ENCODE measurements at places on chromosomes 5 and 9. TPM values are rescaled to one million over a fixed set of nuclear protein-coding genes. Genes with fewer than 3 reads are reported as not detected.

GRCh38 chr5:141135030-141135717, at the start of gene PCDHB5:
Gene PCDHB5, plus strand, starts transcription at chr5:141135206. Its CDS starts 229 bp downstream, at chr5:141135435.
- DNase-seq = no peak

- DNase-seq = peak; percentile 80
These were observed 20.2 kb downstream of the SIL1 start for GRCh38 chr5:139177809-139178588.

GRCh38 chr5:172553167-172553566, 87.9 kb upstream of the NEURL1B start:
- DNase-seq = no peak

GRCh38 chr5:167317884-167318283, 973.6 kb upstream of the WWC1 start:
- DNase-seq = no peak

DNA sequence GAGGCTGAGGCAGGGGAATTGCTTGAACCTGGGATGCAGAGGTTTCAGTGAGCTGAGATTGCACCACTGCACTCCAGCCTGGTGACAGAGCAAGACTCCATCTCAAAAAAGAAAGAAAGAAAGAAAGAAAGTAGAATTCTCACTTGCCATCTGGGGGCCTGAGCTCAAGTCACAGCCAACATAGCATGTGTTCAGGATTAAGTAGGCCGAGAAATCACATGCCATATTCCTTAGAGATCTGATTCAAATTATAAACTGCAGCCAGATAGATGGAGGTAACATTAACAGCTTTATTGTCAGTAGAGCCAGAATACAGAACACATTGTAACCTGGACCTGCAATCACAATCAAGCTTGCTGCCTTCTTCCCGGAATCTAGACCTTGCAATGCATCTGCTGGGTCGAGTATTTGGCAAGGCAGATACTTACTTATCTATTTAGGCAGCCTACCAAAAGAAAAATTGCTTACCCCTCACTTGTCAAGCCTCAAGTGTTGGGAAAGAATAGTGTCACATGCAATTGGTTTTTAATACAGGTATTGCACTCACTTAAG, 173.7 kb downstream of the CPLANE1 start:
- DNase-seq = no peak

GRCh38 chr5:135834639-135835529, at the start of gene SLC25A48:
Gene SLC25A48, plus strand, starts transcription at chr5:135834663. Its CDS starts 185 bp downstream, at chr5:135834848.
- peak; percentile 71 for DNase-seq

DNA sequence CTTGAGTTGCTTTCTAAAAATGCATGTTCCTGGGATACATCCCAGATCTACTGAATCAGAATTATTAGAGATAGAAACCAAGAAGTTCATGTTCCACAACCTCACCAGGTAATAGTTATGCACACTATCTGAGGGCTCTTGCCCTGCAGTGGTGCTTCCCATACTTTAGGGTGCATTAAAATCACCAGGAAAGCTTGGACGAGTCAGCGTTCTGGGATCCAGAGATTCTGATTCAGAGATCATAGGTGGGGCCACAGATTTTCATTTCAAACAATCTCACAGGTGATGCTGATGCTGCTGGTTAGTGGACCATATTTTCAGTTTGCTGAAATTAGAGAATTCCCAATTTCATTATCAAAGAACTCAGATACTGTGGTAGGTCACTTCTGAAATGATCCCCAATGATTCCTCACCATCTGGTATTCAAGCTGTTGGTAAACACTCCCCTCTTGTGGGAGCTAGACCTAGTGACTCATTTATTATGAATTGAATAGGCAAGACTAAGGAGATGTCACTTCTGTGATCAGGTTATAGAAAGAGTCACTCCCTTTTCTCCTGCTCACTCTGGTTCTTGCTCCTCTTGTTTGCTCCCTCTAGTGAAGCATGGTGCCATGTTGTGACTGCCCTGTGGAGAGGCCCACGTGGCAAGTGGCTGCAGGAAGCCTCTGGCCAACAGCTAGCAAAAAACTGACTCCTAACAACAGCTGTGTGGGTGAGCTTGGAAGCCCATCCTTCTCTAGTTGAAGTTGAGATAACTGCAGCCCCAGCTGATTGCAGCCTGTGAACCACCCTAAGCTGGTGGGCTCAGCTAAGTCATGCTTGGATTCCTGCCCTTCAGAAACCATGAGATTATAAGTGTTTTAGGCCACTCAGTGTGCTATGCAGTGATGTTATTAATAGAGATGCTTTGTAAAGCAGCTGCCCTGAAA, 59.8 kb downstream of the SH3TC2 start:
- no peak for DNase-seq

GRCh38 chr5:11157132-11157531, 396.1 kb upstream of the DAP start:
- no peak for DNase-seq

- DNase-seq = no peak
These were observed 764 bp downstream of the ANKRA2 start for GRCh38 chr5:73564675-73565074.

DNA sequence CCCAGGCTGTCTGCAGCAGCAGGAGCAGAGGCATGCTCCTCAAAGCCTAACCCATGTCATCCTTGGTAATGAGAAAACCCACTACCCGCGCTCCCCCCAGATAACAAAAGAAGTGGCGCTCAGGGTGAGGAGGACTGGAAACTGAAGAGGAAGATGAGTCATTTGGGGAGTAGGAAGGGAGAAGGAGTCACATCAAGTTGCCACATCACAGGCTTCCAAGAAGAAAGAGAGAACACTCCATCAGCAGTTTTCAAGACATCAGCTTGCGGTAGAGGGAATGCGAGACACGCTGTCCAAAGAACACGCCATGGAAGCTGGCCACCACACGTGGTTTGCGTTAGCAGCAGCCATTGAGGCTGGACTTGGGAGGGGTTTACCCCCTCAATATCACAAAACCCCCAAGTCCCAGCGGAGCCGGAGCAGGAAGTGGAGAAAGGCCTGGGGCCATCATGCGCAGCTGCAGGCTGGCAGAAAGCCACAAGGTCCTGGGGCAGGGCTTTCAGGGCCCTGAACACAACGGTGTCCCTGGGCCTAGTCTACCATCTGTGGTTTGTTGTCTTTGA, 41.5 kb downstream of the SH3PXD2B start:
- DNase-seq = peak; percentile 64

GRCh38 chr5:137440795-137441194, 58.3 kb downstream of the SPOCK1 start:
- DNase-seq = no peak

GRCh38 chr5:55467862-55468551, 66.8 kb downstream of the PLPP1 start:
- DNase-seq = no peak

- DNase-seq = no peak
These were observed 120.1 kb upstream of the MYO10 start for GRCh38 chr5:17056141-17056631.

DNA sequence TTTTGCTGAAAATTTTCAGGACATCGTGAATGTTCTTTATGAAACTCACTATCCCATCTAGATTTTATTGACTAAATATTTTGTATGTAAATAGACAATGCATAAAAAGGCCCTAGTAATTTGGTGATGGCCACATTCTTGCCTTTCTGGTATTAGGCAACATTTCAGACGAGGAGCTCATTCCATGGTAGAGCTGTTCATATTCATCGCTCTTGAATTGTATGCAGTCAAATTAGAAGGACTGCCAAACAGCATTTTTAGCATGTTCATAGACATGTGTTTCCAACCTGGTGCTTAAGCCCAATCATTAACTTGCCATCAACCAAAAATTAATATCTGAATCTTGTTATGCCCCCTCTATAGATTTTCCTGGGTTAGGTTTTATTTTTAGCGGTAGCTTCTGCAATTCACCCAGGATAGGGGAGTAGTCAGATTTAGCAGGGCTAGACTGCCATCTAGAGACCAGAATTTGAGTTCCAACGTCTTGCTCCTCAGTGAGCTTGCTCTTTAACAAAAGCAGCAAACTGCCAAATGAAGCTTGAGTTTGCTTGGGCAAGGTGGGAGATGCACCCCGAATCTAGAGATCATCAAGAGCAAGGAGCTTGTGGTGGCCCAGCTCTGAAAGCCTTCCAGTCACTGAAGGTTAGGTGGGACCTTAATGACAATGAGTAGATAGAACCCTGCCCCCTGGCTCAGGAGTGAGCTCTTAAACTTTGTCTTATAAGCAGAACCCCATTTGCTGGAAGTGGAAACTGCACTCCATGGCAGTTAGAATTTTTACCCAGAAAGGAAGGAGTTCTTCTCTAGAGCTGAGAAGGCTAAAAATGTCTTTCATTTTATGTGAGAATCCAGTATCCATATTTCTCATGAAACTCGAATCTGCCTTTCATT, 456.2 kb downstream of the RASEF start:
- DNase-seq = no peak

DNA sequence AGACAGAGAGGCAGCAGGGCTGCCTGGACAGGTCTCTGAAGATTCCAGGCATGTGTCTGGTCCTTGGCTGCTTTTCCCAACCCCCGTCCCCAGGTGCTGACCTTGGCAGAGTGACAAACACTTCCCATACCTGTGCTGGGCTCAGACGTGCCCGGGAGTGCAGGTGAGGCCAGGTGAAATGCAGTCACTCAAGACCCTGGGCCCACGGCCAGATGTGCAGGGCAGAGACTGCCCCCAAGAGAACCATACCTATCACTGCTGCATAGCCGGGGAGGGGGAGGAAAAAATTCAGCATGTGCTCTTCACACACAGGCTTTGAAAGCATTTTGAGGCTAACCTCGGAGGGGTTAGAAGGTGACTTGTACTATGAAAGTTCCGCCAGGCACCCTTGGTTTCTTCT, 22.6 kb downstream of the CCNJL start:
- DNase-seq = no peak

DNA sequence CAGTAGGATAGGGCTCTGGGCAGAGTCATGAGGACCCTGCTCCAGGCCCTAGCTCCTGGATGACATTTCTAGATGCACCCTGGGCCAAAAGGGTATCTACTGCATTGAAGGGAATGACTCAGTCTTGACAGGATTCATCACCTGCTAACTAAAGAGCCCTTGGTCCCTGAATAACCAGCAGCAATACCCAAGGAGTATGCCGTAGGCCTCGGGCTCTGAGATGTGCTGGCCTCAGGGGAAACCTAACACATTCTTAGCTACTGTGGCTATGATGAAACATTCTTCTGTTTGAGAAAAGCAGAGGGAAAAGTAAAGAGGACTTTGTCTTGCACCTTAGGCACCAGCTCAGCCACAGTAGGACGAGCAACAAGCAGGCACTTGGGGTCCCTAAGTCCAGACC, 89.5 kb upstream of the SLC1A1 start:
- DNase-seq = no peak

- DNase-seq = no peak
These were observed 17.0 kb downstream of the LHX3 start for GRCh38 chr9:136187683-136188586.

DNA sequence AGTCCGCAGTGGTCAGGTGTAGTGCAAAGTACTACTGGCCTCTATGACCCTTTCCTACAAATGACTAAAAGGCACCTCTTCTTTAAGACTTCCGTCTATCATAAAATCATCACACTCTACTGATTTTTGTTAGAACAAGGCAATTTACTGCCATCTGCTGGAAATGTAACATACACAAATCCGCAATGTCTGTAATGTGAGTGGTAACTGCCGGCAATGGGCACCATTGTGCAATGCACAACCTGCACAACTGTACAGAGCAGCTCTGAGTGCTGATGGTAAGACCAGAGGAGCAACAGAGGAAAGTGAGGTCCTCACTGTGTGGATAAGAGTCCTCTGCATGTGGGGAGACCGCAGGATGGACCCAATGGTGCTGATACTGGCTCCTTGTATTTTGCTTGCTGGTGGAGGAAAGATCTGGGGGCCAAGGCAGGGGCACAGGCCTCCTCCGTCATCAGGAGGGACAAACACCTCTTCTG, 103.7 kb downstream of the ATPSCKMT start:
- DNase-seq = no peak

GRCh38 chr5:146076028-146076427, 29.3 kb downstream of the PLAC8L1 start:
- DNase-seq = no peak

DNA sequence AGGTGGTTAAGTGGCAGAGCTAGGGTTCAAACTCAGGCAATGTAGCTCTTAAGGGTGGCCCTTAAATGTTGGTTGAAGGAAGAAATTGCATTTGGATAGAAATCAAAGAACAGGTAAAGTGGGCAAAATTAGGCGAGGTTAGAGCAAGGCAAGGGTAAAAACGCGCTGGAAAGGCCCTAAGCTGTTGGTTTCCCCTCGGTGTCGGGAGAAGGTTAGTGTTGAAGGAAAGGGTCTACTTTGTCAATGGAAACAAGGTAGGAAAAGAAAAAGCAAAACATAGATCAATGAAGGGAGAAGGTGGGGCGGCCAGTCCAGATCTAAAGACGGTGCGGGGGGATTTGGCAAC, 431 bp downstream of the FASTKD3 start:
- no peak for DNase-seq

DNA sequence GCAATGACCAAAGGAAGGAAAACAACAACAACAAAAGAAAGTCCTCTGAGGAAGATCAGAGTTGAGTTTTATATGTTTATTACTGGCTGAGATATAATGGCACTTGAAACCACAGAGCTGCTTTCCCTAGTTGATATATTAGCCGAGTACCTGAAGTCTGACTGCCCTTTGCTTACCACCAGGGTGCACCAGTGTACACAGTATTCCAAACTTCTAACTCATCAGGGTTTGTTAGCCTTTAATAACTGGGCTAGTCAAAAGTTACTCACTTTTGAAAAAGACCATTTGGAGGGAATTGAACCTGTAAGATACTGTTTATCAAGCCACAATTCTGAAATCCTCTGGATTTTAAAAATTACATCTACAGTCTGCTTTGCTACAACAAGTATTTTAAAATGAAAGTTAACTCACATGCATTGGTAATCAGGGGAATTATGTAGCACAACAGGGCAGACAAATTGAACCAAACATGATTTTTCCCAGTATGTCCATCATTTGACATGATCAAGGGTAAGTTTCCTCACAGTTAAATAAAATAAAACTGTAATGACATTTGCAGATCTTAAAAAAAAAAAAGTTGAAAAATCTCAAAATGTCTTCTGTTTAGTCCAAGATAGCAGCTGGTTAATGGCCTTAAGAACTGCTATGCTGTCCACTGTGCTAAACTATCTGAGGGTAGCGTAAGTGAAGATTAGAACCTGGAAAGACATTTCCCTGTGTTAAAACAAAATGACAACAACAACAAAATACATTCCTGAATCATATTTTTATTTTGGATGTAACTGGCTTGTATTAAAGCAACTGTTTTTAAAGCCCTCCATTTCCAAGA, 57.3 kb upstream of the C6 start:
- peak; percentile 53 for DNase-seq

- DNase-seq = no peak
These were observed 1.9 kb downstream of the FBXO10 start for GRCh38 chr9:37574241-37574721.

DNA sequence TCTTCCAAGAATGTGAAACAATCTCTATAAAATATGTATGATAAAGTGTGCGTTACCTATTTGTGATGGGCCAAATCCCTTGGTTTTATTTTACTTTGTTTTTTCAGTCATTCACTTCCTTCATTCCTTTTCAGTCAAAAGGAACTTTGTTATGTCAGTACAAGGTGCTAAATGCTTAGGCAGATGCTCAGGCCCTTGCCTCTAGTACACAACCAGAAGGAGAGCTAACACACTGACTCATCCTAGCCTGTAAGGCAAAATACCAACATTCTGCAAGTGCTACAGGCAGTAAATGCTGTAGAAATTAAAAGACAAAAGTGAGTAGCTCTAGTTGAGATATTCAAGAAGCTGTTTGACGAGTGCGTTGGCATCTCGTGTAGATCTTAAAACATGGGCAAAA, 49.4 kb downstream of the TRPM6 start:
- DNase-seq = no peak

Gene GNAQ
- 24.5 TPM for total RNA-seq

Gene SLC27A6
- total RNA-seq = not detected

Gene STXBP1
- total RNA-seq = 1.8 TPM

Gene GNA14
- total RNA-seq = 3.5 TPM

Gene LCN9
- not detected for total RNA-seq

Gene ZBTB26
- total RNA-seq = 1.2 TPM

Gene PCDHGB7
- total RNA-seq = 3.3 TPM

Gene SLC6A7
- total RNA-seq = not detected
